ENCODE measurements at places on chromosomes 1 and 21. TPM values are rescaled to one million over a fixed set of nuclear protein-coding genes. Genes with fewer than 3 reads are reported as not detected.

The AKR7A3 gene
- 0.30 TPM for total RNA-seq

The MAP10 gene
- total RNA-seq = 1.4 TPM

The S100A5 gene
- not detected for total RNA-seq

The SH2D2A gene
- total RNA-seq = 0.97 TPM

The DLGAP3 gene
- total RNA-seq = not detected

The AMY2A gene
- total RNA-seq = not detected

The CTXND2 gene
- not detected for total RNA-seq

The CCT3 gene
- total RNA-seq = 818 TPM

The FAM72D gene
- total RNA-seq = 0.97 TPM

The UQCRHL gene
- 2.9 TPM for total RNA-seq

Data from epithelial cell of umbilical artery (primary cell).